ENCODE measurements at places on chromosomes 6 and 20.

GRCh38 chr6:90294989-90295853 is 1.4 kb downstream of the BACH2 start:
- DNase-seq = peak; percentile 32

DNA sequence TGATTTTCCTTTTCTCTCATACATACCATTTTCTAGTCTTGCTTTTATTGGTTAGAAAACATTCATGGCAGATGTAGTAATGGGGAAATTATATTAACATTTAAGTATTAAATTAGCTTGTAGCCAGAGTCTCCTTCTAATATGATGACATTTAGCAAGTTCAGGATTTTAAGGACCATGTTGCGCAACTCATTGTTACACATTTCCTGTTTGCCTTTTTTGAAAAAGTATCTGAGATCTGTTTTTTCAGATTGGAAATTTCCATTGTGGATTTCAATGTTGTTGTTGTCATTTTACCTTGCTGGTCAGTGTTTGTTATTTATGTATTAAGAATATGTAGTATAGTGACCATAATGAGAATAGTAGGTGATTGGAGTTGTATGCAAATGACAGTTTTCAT is 38.7 kb downstream of the CDKAL1 start:
- no peak for DNase-seq

- no peak for DNase-seq
Measured at GRCh38 chr20:47358672-47359529, 2.4 kb upstream of the ZMYND8 start.

- no peak for DNase-seq
Measured at GRCh38 chr6:170165471-170166117, 125.3 kb downstream of the DLL1 start.

DNA sequence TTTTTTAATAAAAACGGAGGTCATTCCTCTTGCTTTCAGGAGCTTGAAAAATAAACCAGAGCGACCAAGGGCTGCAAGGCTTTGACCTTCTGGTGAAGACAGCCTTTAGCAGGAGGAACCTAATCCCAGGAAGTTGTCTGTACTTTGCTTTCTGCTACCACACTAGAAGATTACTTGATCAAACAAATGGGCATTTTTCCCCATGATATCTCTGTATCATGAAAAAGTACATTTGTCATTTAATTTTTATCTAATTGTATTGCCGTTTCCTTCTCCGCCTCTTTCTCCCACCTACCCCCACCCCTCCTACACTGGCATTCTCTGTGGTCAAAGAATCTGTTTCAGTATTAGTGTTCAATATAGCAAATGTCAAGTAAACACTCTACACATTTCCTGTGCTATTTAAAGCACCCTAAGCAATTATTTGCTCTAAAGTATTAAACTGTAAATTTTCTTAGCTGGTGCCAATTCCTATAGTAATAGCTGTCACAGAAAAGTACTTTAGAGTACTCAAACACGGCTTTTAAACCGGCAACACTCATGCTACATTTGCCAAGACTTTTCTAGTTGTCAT is 29.7 kb downstream of the ATXN1 start:
- peak; percentile 82 for DNase-seq

DNA sequence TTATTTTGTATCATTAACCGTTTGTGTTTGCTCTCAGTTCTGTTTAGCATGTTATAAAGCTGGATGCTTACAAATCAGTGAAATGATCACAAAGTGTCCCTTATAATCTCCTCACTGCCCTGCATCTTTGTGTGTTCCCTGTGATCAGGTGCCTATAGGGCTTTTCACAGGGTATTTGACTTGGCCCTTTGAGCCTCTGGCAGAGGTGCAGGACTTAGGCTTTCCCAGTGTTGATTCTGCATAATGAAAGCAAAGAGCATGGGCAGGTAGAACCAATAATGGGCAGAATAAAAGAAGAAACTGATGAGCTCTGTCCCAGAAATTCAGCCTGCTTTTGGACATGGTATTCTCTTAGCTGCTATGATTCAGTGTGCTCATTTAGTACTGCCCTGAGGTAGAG is 16.9 kb upstream of the PBOV1 start:
- no peak for DNase-seq

DNA sequence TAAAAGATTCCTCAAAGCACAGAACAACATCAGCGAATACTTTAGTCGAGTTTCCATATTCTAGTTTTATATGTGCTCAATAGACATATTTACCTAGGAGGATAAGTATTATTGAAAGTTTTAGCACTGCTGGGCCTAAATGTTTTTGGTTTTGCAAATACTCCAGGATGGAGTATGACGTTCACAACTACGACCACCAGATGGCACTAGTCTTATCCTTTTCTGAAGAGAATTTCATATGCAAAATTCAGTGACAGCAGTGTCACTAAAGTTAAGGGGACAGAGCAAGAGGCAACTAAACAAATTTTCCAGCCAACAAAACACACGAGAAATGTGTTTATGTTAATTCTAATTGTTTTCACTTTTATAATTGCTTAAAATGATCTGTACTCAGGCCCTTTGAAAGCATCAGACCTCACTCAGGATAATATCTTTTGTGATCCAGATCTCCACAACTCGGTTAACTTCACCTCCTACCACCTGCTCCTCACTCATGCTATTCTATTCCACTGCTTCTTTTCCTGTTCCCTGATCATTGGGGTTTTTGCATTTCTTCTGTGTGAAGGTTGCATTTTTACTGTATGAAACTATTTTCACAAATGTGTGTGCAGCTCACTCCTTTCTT is 220.8 kb downstream of the TRDN start:
- peak; percentile 52 for DNase-seq

- no peak for DNase-seq
Measured at GRCh38 chr6:99512033-99512432, 3.2 kb downstream of the USP45 start.

GRCh38 chr20:48614593-48615274 is 213.1 kb downstream of the PREX1 start:
- DNase-seq = no peak

- no peak for DNase-seq
Measured at GRCh38 chr6:16759181-16759645, 2.0 kb downstream of the ATXN1 start.

- no peak for DNase-seq
Measured at GRCh38 chr6:154996016-154996590, 988 bp downstream of the TIAM2 start.

DNA sequence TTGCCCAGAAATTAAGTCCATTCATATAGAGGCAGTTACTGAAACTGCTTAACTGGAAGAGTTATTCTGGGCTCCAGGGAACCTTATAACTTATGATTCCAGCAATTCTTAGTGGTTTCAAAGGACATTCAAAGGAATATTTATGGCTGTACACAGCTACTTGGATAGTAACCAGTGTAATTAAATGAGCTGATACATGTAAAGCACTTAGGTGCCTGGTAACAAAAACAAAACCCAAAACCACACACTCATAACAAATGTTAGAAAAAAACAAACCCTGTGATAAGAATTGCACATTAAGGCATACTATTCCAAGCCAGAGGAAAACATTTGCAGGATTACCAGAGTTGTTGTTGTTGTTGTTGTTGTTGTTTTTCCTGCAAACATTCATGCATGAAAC is 51.5 kb downstream of the STK4 start:
- no peak for DNase-seq

DNA sequence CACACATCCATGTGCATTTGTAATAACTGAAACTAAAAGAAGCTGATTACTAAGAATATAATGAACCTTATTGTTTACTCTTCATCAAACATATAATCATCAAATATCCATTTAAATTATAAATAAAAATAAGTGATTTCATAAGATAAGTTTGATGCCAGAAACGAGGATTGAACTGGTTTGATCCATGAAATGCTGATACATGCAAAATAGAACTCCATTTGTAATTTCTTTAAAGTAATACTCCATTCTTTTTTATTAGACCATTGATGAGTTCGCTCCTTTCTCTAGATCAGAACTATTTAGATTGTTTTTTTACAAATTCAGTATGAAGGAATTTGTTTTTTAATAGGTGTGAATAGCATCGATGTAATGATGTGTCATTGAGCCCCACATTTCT is 57.6 kb downstream of the EYS start:
- DNase-seq = no peak

GRCh38 chr6:126937426-126937825 is 181.0 kb upstream of the RSPO3 start:
- DNase-seq = no peak

DNA sequence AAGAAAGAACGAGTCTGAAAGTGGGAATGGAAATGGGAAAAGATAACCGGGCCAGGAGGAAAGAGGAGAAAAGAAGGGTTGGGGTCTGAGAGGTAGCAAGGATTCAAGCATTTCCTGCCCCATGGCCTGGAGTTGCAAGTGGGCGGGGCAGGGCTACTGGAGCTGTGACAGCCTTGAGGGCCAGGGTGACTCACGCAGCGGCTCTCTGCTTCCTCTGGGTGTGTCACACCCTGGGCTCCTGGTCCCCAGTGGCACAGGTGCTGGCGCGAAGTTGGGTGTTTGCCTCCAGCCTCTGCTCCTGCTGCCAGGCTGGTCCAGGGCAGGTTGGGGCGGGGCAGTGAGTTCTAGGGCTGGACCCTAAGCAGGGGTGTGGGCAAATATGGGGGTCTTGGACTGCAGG is 3.3 kb upstream of the ULBP3 start:
- DNase-seq = peak; percentile 53

- peak; percentile 23 for DNase-seq
Measured at GRCh38 chr6:52201046-52201445, 14.9 kb downstream of the IL17A start.

GRCh38 chr20:44494266-44494665 is 18.6 kb downstream of the TTPAL start:
- DNase-seq = no peak

GRCh38 chr6:146419576-146419975 is 124.1 kb upstream of the RAB32 start:
- no peak for DNase-seq

- DNase-seq = no peak
Measured at GRCh38 chr20:47546184-47547033, 44.7 kb downstream of the NCOA3 start.

GRCh38 chr20:63085151-63085861 is 78.5 kb upstream of the BHLHE23 start:
- no peak for DNase-seq

DNA sequence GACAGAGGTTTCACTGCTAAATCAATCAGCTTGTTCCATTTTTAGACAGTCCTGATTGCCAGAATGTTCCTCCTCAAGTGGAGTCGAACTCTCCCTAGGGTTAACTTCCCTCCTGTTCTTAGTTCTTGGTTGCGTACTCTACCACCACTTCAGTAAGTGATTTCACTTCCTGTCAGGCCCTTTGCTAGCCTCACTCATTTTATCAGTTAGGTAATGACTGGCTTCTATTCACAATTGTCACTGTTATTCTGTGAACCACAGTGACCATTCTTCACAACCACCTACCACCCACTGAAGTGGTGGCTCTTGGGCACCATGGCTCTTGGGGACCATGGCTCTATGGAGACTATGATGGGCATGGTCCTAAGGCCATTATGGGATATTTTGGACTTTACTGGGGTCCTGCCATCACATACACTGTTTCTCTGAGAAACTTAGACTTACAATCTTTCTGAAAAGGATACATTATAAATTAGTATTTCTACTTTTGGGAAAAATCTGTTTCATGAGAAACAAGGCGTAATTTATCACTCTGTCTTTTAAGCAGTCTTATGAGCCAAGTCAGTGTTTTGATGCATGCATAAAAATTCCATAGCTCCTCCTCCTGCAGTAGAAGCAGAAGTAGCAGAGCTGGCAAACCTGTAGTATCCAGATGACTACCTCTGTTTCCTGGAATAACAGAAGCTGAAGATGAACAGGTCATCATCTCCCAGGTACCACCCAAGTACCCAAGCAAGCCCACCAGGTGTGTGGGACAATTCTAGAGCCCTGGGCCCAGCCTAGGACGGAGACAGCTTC is 66.3 kb downstream of the ATXN1 start:
- DNase-seq = peak; percentile 86

DNA sequence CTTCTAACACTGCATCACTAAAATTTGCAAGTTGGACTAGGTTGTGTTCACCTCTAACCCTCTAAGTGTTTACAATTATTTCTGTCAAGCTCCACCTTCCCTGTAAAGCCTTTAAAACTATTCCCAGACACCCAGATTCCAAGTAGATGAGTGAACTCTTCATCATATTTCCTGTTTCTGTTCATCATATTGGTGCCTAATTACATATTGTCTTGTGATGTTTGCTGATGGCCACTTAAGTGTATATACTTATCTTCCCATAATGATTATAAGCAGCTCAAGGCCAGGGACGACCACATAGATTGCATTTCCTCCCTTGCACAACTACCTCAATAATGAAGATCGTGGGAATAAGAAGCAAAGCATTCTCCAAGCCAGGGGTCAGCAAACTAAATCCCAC is 16.8 kb downstream of the TNFRSF21 start:
- DNase-seq = no peak

GRCh38 chr6:106134087-106134770 is 48.1 kb downstream of the PRDM1 start:
- no peak for DNase-seq

DNA sequence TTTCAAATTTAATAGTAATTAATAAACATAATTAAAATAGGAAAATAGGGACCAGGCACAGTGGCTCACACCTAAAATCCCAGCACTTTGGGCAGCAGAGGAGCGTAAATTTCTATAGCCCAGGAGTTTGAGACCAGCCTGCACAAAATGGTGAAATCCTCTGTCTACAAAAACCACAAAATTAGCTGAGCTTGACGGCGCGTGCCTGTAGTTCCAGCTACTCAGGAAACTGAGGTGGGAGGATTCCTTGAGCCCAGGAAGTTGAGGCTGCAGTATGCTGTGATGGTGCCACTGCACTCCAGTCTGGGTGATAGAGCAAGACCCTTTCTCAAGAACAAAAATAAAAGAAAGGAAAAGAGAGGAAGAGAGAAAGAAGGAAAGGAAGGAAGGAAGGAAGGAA is 1387.0 kb upstream of the ADGRB3 start:
- no peak for DNase-seq

DNA sequence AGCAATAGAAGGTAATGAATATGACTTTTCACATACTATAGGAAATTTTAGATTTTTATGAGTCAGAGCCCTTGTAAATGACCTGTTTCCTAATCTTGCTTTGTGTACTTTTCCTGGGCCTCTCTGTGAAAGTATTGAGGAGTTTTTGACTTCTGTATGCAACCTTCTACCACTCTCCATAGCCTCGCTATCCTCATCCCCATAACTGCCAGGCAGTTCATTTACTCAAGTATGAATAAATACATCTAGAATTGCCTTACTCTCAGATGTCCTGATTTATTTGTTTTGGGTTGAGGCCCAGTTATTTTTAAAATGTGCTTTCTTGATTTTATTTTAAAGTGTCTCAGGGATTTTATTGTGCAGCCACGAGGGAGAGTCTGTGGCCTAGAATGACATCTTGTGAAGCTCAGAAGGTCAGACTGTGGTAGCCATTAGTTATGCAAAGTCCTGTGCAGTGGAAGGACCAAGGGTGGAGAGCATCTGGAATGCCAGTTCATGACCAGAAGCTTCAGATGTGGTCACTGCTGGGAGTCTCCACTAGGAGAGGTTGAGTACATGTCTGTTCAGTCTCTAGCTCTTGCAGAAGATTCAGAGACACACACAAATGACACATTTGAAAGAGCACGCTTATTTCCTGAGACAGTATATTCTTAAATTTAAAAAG is 346.2 kb upstream of the IMPG1 start:
- no peak for DNase-seq
